Panc1 (cell line): ENCODE measurements at places on chromosomes 7 and 10.

DNA sequence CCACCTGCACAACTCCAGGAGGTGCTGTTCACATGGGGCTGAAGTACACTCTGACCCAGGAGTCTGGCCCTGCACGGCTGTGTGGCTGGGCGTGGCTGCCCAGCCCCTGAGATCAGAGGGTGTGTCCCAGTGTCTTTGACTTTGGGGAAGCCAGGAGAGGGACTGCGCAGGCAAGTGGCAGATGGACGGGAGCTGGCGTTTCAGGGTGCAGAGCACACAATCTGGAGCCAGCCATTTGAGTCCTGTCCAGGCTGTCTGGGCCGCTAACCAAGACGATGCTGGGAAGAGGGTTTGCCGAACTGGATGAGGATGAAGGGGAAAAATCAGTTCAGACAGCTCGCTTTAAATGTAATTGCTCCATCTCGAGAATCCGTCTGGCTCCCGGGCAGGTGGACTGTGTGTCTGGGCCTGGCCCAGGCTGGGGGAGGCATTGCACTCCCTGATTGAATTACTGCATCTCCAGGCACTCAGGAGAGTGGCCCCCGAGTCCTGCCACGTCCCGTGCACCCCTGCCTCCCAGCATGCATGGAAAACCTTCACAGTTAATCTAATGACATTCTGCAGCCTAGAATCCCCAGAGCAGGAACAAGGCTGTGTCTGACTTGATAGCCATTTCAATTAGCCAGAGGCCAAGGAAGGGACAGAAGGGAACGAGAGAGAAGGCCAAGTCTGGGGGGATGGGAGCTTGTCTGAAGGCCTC lies 120.8 kb upstream of the NANOS1 start:
- no peak for DNase-seq

- DNase-seq = no peak
Measured at GRCh38 chr10:128462844-128463243, 336.6 kb upstream of the MKI67 start.

DNA sequence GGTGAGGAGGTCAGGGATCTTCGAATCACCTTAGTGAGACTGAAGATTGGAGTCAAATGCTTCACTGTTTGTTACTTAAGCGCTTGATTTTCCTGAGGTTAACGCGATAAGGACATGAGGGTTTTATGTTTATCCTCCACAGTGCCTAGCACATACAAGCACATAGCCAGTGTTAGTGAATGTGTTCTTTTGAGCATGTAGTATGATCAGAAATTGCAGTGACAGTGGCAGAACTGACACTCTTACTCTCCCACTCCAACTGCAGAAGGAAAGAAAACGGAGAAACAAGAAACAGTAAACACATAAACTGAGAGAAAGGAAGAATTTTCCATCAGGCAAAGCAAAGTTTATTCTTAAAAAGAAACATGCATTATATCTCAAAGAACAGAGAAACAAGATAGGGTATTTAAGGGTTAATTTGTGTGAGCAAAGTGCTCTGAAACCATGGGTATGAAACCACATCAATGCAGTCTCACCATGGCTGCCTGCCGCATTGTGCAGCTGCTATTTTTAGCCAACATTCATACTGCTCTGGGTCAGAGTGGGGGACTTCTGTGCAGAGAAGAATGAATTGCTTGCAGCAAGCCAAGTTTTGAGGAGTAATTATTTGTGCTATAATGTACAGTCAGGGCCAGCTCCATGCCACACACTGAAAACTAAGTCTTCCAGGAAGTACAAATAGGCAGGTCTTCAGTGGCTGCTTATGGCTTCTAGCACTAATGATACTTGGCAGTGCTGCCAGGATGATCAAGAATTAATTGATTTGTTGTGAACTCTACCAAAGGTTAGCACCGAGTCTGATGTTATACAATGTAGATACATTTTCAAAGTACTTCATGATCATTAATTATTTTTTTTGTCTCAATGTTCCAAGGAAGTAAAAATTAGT lies 152.0 kb downstream of the MACC1 start:
- no peak for DNase-seq

DNA sequence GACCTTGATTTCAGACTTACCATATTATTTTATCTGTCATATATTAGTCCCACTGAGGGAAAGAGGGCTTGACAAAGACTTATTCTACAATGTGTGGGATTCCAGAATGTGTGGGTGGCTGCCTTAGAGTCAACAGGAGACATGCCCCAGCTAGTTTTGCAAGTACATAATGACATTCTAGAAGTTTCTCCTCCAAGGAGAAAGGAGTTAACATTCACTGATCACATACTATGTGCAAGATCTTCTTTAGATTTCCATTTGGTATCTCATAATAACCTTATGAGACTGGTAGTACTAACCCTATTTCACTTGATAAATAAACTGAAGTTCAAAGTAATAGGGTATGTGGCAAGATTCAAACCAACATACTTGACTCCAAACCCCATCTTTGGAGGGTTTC lies 25.2 kb downstream of the IRF5 start:
- no peak for DNase-seq
